ENCODE measurements at places on chromosomes 3 and 15.
A peak's percentile ranks its signal among the peaks of the same experiment; 100 is the strongest.

DNA sequence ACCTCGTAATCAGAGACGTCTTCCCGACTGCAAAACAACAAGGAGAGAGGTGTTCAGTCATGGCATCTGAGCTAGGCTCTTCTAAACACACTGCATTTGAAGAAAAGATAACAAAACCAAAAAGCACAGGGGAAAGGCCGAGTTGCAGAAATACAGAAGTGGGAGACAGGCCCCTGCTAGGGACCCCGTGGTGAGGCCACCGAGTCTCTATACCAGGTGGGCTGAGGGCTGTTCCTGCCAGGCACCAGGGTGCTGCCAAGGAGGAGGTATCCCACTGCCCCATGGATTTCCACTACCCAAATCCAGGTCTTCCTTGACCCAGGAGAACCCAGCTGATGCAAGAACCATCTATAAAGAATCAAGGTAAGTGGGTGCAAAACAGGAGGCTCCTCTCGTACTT is 31.1 kb downstream of the RAB6B start:
- no peaks in the 10 kb centered on the region for H3K4me1 ChIP-seq
- no peak overlapping the region for H3K27ac ChIP-seq
- no peak for DNase-seq
- no peaks in the 10 kb centered on the region for H3K27me3 ChIP-seq
- H3K4me3 ChIP-seq = no peak overlapping the region

GRCh38 chr15:44246521-44247268 is 41.8 kb upstream of the GOLM2 start:
- no peaks in the 10 kb centered on the region for H3K36me3 ChIP-seq
- no peaks in the 10 kb centered on the region for H3K4me1 ChIP-seq
- H3K27me3 ChIP-seq = no peaks in the 10 kb centered on the region
- no peak overlapping the region for H3K4me3 ChIP-seq

GRCh38 chr3:87120881-87121280 is 106.2 kb upstream of the CHMP2B start:
- no peak for DNase-seq
- no peaks in the 10 kb centered on the region for H3K4me1 ChIP-seq
- H3K27ac ChIP-seq = no peak overlapping the region
- no peaks in the 10 kb centered on the region for H3K27me3 ChIP-seq

GRCh38 chr3:183954875-183955274 is 62.8 kb downstream of the ABCC5 start:
- DNase-seq = no peak
- no peak overlapping the region for H3K27ac ChIP-seq
- no peaks in the 10 kb centered on the region for H3K4me1 ChIP-seq
- no peaks in the 10 kb centered on the region for H3K27me3 ChIP-seq

- H3K4me1 ChIP-seq = peaks cover 5% of the 10 kb centered on the region
- no peak overlapping the region for H3K27ac ChIP-seq
- H3K4me3 ChIP-seq = no peak overlapping the region
- H3K27me3 ChIP-seq = no peaks in the 10 kb centered on the region
Observed at GRCh38 chr3:149879872-149880271, 66.9 kb downstream of the RNF13 start.

DNA sequence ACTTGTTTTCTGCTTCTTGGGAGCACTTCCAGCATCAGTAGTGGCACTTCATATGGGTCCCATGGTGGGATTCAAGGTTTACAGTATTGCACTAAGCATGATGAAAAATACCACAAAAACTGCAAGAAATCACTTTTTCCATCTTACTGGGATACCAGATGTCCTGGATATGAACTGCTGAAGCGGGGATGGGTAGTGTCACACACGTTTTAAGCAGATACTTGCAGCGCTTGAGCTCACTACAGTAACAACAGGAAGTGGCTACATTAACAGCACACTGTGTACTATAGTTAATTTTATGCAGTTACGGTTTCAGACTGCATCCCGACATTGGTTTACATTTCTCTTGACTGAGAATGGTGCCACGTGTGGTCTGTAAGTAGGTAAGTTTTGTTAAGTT is 3.5 kb upstream of the ISG20 start:
- H3K27ac ChIP-seq = peak overlapping the region; percentile 96
- H3K4me3 ChIP-seq = peak overlapping the region; percentile 88
- H3K4me1 ChIP-seq = peaks cover 85% of the 10 kb centered on the region
- no peaks in the 10 kb centered on the region for H3K27me3 ChIP-seq
- DNase-seq = peak; percentile 71
- H3K36me3 ChIP-seq = peaks cover 79% of the 10 kb centered on the region

DNA sequence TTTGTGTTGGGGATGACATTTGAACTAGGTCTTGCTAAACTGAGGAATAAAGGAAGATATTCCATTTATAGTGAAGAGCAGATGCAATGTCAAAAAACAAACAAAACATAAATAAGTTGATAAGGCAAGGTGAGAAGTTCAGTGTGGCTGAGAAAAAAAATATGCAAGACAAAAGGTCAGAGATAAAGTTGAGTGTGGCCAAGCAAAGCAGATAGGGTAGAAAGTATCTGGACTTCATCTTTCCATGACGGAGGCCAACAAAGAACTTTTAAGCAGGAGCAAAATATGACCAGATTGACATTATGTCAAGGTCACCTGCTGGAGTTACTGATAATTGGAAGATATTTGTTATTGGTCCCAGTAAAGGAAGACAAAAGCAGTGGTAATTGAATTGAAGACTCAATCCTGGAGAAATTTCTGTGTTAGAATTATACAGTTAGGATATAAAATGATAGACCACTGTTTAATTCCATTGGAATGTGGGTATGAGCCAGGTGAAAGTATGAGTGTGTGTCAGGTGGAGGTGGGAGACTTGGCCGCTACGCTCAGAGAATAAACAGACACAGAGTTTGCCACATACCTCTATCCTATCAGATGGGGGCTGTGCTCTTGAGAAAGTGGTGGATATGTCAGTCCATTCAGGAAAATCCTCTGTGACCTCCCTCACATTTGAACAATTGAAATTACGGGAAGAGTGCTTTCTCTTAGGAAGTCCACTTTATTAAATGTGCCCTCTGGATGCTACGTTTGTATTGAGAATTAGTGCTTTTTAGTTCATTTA is 28.1 kb downstream of the ADIPOQ start:
- no peaks in the 10 kb centered on the region for H3K27me3 ChIP-seq
- no peak overlapping the region for H3K4me3 ChIP-seq
- no peak for DNase-seq
- peaks cover 25% of the 10 kb centered on the region for H3K4me1 ChIP-seq

DNA sequence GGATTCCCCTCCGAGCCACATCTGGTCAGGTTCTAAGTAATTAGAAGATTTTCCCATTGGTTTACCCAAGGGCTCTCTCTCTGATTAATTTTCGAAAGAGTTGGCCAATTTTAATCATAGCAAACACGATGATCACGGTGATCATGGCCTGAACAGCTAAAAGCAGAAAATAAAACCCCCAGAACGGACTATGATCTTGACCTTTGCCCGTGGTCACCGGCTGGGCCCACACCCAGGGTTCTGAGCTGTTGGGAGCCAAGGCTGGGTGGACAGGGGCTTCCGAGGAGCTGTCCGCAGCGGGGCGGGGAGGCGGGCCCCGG is 2.6 kb downstream of the GP5 start:
- H3K4me1 ChIP-seq = peaks cover 54% of the 10 kb centered on the region
- DNase-seq = no peak
- peak overlapping the region; percentile 66 for H3K4me3 ChIP-seq
- H3K27ac ChIP-seq = peak overlapping the region; percentile 84
- peaks cover 4% of the 10 kb centered on the region for H3K36me3 ChIP-seq
- H3K27me3 ChIP-seq = peaks cover 20% of the 10 kb centered on the region

GRCh38 chr15:80404761-80405553 is 775 bp downstream of the ARNT2 start:
- peaks cover 66% of the 10 kb centered on the region for H3K27me3 ChIP-seq
- H3K4me1 ChIP-seq = no peaks in the 10 kb centered on the region
- no peak overlapping the region for H3K4me3 ChIP-seq
- no peak overlapping the region for H3K27ac ChIP-seq
- DNase-seq = no peak

- peaks cover 31% of the 10 kb centered on the region for H3K4me1 ChIP-seq
- no peaks in the 10 kb centered on the region for H3K36me3 ChIP-seq
- H3K27ac ChIP-seq = peak overlapping the region; percentile 83
- DNase-seq = no peak
- no peak overlapping the region for H3K4me3 ChIP-seq
Observed at GRCh38 chr15:52082197-52083036, 30.2 kb downstream of the BCL2L10 start.

DNA sequence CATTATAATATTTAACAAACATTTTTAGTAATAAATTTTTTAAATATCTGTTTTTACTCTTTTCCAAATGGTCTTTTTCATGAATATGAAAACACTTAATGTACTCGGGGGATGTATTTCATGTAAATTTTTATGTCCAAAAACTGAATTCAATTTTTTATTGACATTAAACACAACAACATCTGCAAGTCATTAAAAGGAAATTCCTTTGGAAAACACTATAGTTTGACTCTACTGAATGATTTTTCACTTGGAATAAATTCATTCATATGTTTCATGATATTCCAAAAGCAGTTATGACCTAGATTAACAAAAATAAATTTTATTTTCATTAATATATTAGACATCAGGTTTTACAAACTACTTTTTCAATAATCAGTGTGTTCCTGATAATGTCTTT is 239.8 kb upstream of the AGTR1 start:
- H3K4me1 ChIP-seq = no peaks in the 10 kb centered on the region
- H3K36me3 ChIP-seq = no peaks in the 10 kb centered on the region
- no peaks in the 10 kb centered on the region for H3K27me3 ChIP-seq
- no peak for DNase-seq
- H3K4me3 ChIP-seq = no peak overlapping the region

- peaks cover 33% of the 10 kb centered on the region for H3K27me3 ChIP-seq
- H3K4me1 ChIP-seq = peaks cover 23% of the 10 kb centered on the region
- peak overlapping the region; percentile 83 for H3K4me3 ChIP-seq
- H3K27ac ChIP-seq = peak overlapping the region; percentile 80
- H3K36me3 ChIP-seq = no peaks in the 10 kb centered on the region
- DNase-seq = no peak
Observed at GRCh38 chr3:58236527-58237237, 910 bp upstream of the ABHD6 start.

GRCh38 chr15:58551084-58551763 is 119.4 kb downstream of the LIPC start:
- no peak overlapping the region for H3K4me3 ChIP-seq
- peaks cover 44% of the 10 kb centered on the region for H3K4me1 ChIP-seq
- H3K36me3 ChIP-seq = peaks cover 12% of the 10 kb centered on the region
- no peak for DNase-seq
- H3K27ac ChIP-seq = peak overlapping the region; percentile 73

- H3K27ac ChIP-seq = no peak overlapping the region
- no peak overlapping the region for H3K4me3 ChIP-seq
- H3K36me3 ChIP-seq = no peaks in the 10 kb centered on the region
- no peaks in the 10 kb centered on the region for H3K4me1 ChIP-seq
- DNase-seq = no peak
Observed at GRCh38 chr15:71212146-71212545, 96.9 kb downstream of the THSD4 start.

DNA sequence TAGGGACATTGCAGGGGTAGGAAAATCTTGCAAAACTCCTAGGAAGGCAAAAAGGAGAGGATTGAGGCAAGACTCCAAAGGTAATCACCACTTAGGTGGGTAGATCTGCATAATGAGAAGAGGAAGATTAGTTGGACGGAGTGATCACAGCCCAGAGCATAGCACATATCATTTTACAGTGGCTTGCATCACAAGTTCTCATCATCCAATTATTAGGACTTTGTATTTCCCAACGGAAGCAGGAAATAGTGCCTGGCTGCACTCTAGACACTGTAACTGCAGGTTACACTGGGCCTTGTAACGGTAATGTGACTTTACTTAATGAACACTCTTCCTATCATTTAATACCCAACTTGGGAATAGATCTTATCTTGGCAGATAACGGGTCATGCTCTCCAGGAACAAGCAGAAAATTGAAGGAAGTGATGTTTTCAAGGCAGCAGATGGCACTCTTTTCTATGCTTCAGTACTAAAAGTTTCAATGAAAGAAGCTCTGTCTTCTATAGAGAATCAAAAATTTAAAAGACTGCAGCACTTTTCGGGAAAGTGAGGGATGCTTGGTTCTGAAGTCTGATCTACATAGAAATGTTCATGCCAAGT is 101.9 kb upstream of the KCNMB2 start:
- H3K4me3 ChIP-seq = no peak overlapping the region
- no peak overlapping the region for H3K27ac ChIP-seq
- H3K27me3 ChIP-seq = no peaks in the 10 kb centered on the region
- H3K4me1 ChIP-seq = no peaks in the 10 kb centered on the region
- DNase-seq = no peak

GRCh38 chr15:100112636-100113305 is 229.0 kb downstream of the ADAMTS17 start:
- DNase-seq = no peak
- peak overlapping the region; percentile 11 for H3K27ac ChIP-seq
- peaks cover 38% of the 10 kb centered on the region for H3K4me1 ChIP-seq

DNA sequence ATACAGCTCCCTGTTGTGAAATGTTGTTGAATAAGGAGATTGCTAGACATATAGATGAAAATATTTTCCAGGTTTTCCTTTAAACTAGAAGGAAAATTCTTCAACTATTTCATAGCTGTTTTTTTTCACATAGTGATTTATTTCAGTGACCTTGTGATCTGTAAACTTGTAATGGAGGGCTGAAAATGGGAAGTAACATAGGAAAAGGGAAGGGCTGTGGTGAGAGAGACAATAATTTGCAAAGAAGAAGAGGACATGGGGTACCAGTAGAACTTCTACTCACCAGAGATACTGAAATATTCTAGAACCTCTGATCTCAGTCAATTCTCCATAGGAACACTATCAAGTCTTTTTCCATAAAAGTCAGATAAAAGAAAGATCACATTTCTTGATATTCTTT is 60.4 kb downstream of the PLS1 start:
- no peak for DNase-seq
- H3K27me3 ChIP-seq = no peaks in the 10 kb centered on the region
- no peak overlapping the region for H3K27ac ChIP-seq
- no peaks in the 10 kb centered on the region for H3K36me3 ChIP-seq
